Activated CD4-positive, alpha-beta T cell treated with anti-CD3 and anti-CD28 coated beads, Interleukin-2, amount 50 U/mL, for 16 hours (primary cell): ENCODE measurements at places on chromosomes 11 and 22.

- no peak for DNase-seq
These were observed 136.4 kb downstream of the BUD13 start for GRCh38 chr11:116636341-116636929.

DNA sequence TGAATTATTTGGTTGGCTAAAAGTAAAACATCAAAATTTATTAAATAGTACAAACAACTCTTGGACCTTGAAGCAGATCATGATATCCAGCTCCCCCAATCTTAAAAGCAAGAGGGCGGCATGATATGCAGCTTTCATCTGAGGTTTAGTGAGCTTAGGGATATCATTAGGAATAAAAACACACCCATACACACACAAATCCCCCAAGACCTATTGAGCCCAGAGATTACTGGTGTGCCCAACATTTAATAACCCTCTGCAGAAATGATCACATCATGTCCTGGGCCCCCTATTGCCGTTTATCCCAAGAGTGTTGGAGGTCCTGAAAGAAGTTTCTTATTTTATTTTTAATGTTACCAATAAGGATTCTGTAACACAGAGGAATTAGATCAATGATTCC, at the start of gene OR8D1:
Gene OR8D1, minus strand, starts transcription at position 101 of the 400 bp plus-strand sequence. CDS start 3,183 bp downstream, outside the sequence.
- no peak for DNase-seq

GRCh38 chr11:3074912-3075589, 17.8 kb upstream of the CARS1 start:
- DNase-seq, result no peak

GRCh38 chr11:21814169-21814568, 378.7 kb upstream of the ANO5 start:
- no peak for DNase-seq

- no peak for DNase-seq
These were observed 58.2 kb downstream of the COMMD9 start for GRCh38 chr11:36230779-36231699.

DNA sequence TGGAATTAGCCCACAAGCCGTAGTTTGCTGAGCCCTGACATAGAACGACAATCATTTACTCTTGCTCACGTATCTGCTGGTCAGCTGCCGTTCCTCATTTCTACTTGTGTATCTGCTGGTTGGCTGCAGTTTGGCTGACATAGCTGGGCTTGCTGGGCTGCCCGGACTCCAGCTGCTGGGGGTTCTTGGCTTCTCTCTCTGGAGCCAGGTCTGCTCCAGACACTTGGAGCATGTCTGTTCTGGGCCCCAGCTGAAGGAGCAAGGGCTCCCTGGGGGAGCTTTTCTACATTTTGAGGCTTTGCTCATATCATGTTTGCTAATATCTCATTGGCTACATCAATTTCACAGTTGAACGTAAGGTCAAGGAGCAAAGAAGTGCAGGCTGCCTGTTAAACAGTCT, 47.3 kb downstream of the PRDM11 start:
- no peak for DNase-seq

- no peak for DNase-seq
These were observed 4.2 kb downstream of the ELF5 start for GRCh38 chr11:34509336-34509876.

DNA sequence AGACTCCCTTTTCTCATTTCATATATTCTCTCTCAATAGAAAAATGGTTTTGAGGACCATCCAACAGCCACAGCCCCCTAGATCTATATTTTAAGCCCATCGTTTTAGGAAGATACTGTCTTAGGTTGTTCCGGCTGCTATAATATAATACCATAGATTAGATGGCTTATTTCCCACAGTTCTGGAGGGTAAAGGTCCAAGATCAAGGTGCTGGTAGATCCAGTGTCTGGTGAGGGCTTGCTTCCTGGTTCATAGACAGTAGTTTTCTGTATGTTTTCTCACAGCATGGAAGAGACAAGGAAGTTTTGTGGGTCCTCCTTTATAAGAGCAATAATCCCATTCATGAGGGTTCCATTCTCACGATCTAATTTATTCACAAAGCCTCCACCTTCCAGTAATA, 215.1 kb downstream of the AASDHPPT start:
- no peak for DNase-seq

DNA sequence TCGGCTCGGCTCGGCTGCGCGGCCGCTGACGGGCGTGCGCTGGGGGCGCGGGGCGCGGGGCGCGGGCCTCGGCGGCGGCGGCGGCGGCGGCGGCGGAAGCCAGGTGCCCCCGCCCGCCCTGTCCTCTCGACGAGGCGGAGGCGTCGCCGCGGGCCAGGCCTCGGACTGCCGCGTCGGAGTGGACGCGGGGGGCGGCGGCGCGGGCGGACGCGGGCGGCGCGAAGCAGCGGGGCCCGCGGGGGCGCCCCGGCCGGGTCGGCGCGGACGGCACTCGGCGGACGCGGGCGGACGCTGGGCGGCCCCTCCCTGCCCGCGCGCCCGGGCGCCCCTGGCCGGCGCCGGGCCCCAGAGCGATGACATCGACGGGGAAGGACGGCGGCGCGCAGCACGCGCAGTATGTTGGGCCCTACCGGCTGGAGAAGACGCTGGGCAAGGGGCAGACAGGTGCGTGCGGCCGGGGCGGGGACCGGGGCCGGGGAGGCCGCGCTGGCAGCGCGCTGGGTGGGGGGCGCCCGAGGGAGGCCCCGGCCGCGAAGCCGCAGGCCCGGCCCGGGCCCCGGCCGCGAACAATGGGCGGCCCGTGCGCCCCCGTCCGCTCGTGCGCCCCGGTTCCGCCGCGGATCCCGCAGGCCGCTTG, at the start of gene BRSK2:
Gene BRSK2, plus strand, starts transcription at position 3 of the 637 bp plus-strand sequence. Its CDS starts 351 bp downstream, at position 354.
- no peak for DNase-seq

- DNase-seq, result no peak
These were observed 2.7 kb upstream of the ARHGAP42 start for GRCh38 chr11:100684101-100685065.

GRCh38 chr11:118410055-118410745, 8.8 kb downstream of the ATP5MG start:
- DNase-seq, result no peak

DNA sequence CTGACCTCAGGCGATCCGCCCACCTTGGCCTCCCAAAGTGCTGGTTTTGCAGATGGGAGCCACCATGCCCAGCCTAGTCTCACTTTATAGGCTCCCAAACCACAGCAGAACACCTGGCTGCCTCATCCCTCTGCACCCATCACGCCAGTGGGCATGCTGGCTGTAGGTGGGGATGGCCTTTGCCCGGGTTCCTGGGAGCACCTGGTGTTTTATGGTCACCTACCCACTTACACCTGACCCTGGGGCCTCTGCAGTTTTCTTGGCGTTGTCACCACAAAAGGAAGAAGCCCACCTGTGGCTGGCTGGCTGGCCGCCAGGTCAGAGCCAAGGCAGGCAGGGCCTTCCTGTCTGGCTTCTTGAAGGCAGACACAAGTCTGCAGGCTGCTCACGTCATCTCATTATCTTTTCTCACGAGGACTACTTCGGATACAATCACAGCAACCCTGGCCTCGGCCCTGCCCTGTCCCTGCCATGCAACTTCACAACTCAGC, 8.2 kb downstream of the RRP7A start:
- no peak for DNase-seq
